ENCODE measurements at places on chromosomes 2 and 18. TPM values are rescaled to one million over a fixed set of nuclear protein-coding genes. Genes with fewer than 3 reads are reported as not detected.

TMEM200C gene
- total RNA-seq: not detected

RGPD3 gene
- total RNA-seq: 0.47 TPM

DNA sequence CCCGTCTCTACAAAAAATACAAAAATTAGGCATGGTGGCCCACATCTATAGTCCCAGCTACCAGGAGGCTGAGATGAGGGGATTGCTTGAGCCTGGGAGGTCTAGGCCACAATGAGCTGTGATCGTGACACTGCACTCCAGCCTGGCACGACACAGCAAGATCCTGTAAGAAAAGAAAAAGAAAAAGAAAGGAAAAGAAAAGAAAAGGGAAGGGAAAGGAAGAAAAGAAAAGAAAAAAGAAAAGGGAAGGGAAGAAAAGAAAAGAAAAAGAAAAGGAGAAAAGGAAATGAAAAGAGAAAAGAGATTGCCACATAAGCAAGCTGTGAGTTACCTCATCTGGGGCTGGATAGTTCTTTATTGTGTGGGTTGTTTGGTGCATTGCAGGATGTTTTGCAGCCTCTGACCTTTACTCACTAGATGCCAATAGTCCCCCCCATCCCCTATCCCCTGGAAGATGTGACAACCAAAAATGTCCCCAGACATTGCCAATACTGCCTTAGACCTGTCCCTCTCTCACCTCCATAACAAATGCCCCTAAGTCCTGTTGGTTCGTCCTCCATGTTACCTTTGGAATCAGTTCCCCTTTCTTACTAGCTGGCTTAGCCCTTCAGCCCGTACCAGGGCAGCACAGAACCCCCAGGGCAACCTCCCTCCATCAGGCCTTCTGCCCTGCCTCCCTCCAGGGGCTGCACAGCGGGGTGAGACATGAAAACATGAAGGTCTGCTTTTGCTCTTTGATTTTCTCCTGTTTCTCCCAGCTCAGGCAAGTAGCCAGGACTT, 8.9 kb downstream of the ASPRV1 start:
- DNase-seq: no peak

SNTG2 gene
- total RNA-seq: 1.9 TPM

- DNase-seq: no peak
Observed at GRCh38 chr2:46471-47345, at the start of gene FAM110C. Gene FAM110C, minus strand, starts transcription at chr2:46505. Its CDS starts 120 bp downstream, at chr2:46385.

CD207 gene
- 0.47 TPM for total RNA-seq
